ENCODE measurements at places on chromosomes 3 and 15.

GRCh38 chr3:196287090-196287439 lies 461 bp downstream of the PCYT1A start:
- peak; percentile 17 for DNase-seq

GRCh38 chr3:40369716-40370115 lies 17.3 kb upstream of the ENTPD3 start:
- no peak for DNase-seq

- DNase-seq = no peak
Measured at GRCh38 chr3:71102111-71102983, 481.2 kb downstream of the FOXP1 start.

GRCh38 chr3:11130385-11130784 lies 23.9 kb upstream of the HRH1 start:
- DNase-seq = no peak

DNA sequence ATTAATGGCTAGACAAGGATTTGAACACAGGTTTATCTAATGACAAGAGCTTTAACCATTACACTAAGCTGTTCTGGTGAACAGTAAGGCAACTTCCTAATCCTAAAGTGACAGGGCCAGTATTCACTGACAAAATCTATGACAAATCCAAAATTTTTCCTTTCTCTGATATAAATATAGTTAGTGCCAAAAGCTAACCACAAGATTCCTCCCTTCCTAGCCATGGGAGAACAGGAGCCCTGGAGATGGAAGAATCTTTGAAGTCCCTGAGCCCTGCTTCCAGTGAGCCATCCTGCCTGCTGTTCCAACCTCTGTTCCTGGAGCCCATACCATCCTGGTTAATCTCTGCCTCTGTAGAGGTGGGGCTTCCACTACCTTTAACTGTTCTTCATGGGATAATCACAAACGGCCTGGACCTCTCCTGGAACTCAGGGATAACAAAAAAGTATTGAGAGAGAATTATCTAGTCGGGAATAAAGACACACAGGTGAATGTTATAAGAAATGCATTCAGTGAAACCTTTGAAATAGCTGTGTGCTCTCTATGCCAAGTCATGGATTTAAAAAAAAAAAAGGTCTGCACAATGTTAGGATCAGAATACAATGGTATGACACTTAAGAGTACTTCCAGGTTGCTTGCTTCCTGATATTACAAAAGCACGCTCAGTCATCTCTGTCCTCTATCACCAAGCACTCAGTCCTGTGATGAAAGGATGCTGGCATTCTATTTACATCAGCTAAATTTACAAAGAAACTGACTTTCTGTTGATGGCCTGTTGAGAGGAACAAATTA lies 235.8 kb downstream of the SUCLG2 start:
- no peak for DNase-seq

GRCh38 chr15:74269362-74270035 lies 33.4 kb downstream of the CCDC33 start:
- DNase-seq = no peak

All from T-helper 1 cell (primary cell).